ENCODE measurements at places on chromosomes 7 and 10. TPM values are rescaled to one million over a fixed set of nuclear protein-coding genes. Genes with fewer than 3 reads are reported as not detected.

DNA sequence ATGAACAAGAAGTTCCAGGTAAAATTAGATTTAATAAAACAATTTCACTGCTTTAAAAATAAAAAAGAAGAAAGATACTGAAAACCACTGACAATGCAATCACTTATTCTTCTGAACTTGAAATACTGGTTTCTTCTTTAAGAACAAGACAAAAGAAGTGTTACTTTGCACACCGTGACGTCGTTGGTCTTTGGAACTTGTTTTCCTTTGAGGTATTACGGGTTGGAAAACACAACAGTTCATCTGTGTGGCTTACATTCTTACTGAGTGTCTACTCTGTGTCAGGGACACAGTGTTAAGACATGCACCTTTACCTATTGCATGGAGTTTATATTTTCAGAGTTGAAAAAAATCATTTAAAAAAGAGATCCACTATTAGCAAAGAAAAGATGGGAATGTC is 41.3 kb upstream of the UCN3 start:
- DNase-seq = no peak

DNA sequence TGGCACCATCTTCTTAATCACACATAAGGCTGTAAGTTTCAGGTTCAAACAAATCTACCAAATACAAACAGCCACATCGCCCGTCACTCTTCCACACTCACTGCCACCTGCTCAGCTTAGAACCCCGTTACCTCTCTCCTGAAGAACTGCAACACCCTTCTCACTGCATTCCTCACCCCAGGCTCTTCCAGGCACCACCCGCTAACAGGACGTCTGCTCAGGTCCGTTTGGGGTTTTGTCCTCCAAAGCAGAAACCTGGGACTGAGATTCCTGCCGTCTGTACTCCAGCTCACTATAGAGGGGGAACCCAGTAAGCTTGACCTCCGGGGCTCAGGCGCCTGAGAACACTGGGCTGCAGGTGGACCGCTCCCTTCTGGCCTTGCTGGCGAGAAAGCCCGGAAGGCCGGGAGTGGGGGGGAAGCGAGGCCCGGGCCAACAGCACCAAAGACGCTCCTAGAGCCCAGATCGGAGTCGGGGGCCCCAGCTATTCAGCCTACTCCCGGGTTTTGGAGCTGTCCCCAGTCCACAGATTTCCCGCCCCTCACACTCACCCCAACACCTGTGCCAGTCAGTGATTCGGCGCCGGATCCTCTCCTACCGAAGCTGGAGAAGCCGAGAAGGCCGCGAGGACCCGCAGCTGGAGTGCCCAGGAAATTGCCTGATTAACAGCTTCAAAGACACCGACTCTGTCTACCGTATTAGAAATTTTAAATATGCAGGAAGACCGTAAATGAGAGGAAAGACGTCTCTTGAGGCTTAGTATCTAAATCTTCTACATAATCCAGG is at the start of gene AP3M1:
AP3M1 (minus strand) TSS at position 625 of the 786 bp plus-strand sequence. CDS start 12,449 bp downstream, outside the sequence.
- DNase-seq = peak; percentile 90

GRCh38 chr10:77030974-77031373 is 606.6 kb downstream of the KCNMA1 start:
- no peak for DNase-seq

- no peak for DNase-seq
These were observed 67.9 kb upstream of the SRRM3 start for GRCh38 chr7:76133839-76134238.

- no peak for DNase-seq
These were observed 144.1 kb upstream of the FAM171A1 start for GRCh38 chr10:15515202-15515601.

DNA sequence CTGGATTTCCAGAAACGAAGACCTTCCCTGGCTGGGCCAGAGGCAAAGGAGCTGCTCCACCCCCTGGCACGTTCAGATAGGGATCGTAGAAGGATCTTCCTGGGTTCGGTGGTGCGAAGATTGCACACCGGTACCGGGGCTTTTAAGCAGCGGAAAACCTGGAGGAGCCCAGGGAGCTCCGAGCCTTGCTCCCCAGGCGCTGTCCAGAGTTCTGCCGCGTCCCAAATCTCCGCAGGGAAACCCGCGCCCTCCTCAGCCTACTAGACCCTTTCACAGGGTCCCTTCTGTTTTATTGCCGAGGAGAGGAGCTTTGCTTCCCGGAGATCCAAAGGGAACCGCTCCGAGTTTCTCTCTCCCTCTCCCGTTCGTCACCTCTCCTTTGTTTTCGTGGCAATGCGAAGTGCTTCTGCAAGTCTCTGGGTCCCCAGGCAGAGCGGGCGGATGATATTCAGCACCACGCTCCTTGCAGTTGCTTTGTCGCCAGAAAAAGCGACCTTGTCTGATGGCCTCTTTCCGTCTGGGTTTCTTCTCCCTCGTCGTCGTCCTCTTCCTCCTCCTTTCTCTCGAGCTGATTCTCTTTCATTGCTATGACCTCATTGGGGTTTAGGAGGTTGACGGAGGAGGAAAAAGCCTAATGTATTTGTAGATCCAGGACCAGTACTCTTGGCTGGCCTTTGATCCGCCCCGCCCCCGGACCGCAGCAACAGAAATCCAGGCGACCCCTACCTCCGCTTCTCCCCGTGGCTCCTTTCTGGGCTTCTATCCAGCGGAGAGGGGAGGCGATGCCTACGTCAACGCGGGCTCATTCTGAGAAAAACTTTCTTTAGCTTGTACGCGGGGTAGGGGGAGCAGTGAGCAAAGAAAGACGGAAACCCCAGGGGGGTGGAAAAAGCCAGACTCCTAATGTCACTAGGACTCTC is at the start of gene TMEM196:
TMEM196 (minus strand) TSS at position 777 of the 920 bp plus-strand sequence. CDS start 921 bp downstream, outside the sequence.
- DNase-seq = no peak

- DNase-seq = no peak
These were observed at the start of gene AKR1B15 for GRCh38 chr7:134548877-134549276. Gene AKR1B15, plus strand, starts transcription at chr7:134549110. Its CDS starts 15,510 bp downstream, at chr7:134564620.

DNA sequence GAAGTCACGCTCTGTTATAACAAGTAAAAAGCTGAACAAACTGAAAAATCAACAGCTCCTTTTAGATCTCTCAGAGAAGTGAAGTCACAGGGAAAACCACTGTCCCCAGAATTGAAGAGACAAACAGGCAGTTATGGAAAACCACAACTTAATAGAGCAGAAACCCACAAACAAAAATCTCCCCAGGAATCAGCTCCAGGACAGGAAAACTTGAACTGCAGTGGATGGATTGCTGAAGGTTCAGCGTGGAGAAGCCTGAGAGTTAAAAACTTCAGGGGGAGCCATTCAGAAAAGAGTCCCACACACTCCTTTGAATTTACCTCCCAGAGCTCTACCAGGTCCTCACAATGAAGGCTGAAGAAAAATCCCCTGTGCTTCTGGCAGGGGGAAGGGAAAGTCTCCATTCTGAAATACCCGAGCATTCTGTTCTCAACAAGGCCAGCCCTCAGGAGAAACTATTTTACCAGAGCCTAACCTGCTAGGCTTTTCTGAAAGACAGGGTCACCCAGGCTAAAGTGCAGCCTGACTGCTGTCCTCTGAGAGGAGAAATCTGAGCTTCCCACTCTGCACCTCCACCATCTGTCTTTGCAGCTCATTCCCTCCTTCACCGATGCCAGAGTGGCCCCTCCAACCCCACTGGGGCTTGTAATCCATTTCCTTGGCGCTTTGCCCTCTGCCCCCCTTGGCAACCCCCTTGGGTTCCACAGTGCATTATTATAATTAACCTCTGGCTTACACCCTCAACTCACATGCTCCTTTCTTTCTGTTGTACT is 65.0 kb upstream of the CCNY start:
- no peak for DNase-seq

- no peak for DNase-seq
These were observed 61.7 kb downstream of the PWWP2B start for GRCh38 chr10:132458586-132459300.

- no peak for DNase-seq
These were observed 16.9 kb upstream of the STMP1 start for GRCh38 chr7:135645296-135645904.

DNA sequence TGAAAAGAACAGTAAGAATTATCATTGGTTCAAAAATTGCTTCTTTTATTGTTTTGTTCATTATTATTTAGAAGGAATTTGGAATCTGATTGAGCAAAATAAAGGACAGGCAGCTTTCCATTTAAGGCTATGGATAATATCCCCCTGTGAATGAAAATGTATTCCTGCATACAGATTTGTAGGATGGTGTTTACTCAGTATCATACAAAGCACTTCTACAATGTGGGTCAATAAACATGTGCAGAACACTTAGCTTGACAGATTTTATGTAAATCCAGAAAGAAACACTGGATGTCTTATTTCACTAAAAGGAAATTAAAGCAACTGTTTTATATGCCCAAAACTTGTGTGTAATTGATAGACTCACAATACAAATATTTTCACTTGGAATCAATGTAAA is 189.7 kb downstream of the THSD7A start:
- DNase-seq = no peak

DNA sequence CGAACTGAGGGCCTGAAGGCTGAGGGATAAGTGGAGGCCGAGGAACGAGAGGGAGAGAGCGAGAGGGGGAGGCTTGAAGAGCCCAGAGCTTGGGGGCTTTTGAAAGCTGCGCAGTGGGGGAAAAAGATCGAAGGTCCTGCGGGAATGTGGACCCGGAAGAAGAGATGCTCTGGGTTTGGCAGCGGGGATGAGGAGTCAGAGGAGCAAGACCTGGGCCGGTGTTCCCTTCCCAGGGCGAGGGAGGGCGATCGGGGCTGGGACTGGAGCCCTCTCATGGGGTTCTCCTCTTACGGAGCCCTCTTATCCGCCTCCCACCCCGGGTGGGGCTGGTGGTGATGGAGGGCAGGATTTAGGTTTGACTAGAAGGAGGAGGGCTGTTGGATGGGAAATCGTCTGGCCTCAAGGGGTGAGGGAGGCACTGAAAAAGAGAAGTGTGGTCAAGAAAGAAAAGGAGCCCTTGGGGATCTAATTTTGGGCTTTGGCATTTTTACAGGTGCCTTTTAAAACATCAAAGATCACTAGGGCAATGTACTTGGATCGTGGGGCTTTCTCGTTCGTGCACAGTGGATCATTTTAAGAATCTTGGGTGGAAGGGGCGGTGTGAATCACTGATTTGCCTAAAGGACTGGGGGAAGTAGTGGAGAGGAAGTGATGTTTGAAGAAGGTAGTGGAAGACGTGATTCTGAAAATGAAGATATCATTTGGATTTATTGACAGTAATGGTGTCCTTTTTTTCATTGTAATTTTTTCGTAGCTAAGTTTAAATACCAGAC is 637 bp downstream of the SAMD8 start:
- DNase-seq = no peak

- DNase-seq = no peak
These were observed 6.7 kb upstream of the INHBA start for GRCh38 chr7:41709621-41710020.

GRCh38 chr7:38107486-38107893 is 70.6 kb upstream of the STARD3NL start:
- DNase-seq = no peak

DNA sequence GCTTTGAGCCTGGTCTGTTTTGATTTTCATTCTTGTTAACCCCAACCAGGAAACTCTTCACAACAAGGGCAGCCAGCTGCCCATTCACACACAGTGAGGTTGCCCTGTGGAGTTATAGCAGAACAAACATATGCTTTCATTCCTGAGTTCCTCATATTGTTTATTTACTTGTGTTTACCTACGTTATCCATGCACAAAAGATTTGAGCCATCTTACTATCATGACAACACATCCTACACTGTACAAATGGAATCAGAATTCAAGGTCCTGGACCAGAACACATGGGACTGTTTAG is 21.7 kb upstream of the BMPER start:
- no peak for DNase-seq

GRCh38 chr10:24706479-24707118 is 17.1 kb downstream of the ARHGAP21 start:
- no peak for DNase-seq

- DNase-seq = peak; percentile 67
These were observed 17.3 kb upstream of the CSGALNACT2 start for GRCh38 chr10:43120929-43121314.

DNA sequence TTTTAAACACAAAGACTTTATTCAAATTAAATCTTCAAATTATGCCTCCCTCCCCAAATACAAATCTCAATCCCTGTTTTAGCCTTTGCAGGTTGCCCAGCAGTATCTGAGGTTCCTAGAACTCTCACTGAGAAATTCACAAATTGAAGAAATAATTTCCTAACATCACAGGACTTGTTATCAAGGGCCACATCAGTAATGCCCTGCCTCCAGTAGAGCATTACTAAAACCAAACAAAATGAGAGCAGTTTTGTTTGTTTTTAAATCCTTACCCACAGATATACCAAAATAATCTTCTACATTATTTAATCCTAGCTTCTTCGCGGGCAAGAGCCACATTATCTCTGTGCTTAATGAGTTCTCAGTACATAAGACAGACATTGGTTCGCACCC is 152.2 kb downstream of the SGMS1 start:
- no peak for DNase-seq

DNA sequence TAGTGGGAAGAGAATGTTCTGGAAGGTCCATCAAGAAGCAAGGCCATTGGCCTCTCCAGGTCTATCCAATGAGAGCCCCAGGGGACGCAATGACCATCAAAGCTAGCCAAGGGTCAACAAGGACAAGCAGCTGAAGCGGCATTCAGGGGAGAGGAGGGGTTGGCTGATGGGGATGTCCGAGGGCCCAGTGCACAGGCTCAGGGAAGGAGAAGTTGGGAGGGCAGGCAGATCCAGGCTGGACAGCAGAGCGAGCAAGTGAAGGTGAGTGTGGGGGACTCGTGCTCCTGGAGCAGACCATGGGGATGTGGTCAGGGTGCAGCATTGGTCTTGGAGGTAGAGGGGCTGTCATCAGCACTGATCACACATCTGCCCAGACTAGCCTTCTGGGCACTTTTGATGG is 275.4 kb upstream of the TCERG1L start:
- DNase-seq = no peak

GRCh38 chr10:89228146-89228545 is 21.0 kb upstream of the CH25H start:
- DNase-seq = no peak

- DNase-seq = no peak
These were observed 20.6 kb upstream of the PDCD4 start for GRCh38 chr10:110851020-110851612.

- DNase-seq = no peak
These were observed 55.2 kb upstream of the DDC start for GRCh38 chr7:50620433-50620832.

DNA sequence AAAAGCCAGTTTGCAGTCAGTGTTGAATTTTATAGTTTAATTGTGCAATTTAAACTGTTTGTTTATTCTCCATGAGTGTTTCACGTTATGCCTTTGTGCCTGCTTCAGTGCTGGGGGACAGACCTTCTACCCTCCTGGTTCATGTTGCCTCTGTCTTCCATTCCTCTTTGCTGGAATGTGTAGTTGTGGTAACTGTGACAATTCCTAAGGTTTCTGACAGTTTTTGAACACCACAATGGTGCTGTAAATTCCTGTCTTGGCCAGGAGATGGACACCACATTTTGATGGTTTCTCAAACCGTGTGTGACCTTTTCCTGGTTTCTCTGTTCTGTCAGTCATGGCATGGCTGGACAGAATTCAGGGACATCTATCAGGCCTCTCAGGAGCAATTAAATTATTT is 201.7 kb downstream of the BICC1 start:
- DNase-seq = no peak

ABCB4 gene
- total RNA-seq = not detected

ZNF438 gene
- 1.7 TPM for total RNA-seq

TMEM176A gene
- 31.5 TPM for total RNA-seq

FAM221A gene
- total RNA-seq = 10.1 TPM

INSYN2A gene
- not detected for total RNA-seq

CFTR gene
- 0.21 TPM for total RNA-seq

CRPPA gene
- total RNA-seq = not detected

EBLN1 gene
- not detected for total RNA-seq

NUTM2E gene
- not detected for total RNA-seq

PPP1R3C gene
- total RNA-seq = 2.0 TPM

THAP5 gene
- 18.1 TPM for total RNA-seq

CHRM2 gene
- not detected for total RNA-seq

SORBS1 gene
- total RNA-seq = 416 TPM

PCGF5 gene
- 39.8 TPM for total RNA-seq

All from ascending aorta (tissue), 2 donors.